ENCODE measurements at places on chromosomes 7 and 10. TPM values are rescaled to one million over a fixed set of nuclear protein-coding genes. Genes with fewer than 3 reads are reported as not detected.

GRCh38 chr7:938546-939185 is 15.8 kb downstream of the ADAP1 start:
- no peaks in the 10 kb centered on the region for H3K4me1 ChIP-seq
- no peaks in the 10 kb centered on the region for H3K27me3 ChIP-seq
- no peak overlapping the region for H3K27ac ChIP-seq
- no peak overlapping the region for H3K4me3 ChIP-seq
- no peak for DNase-seq

GRCh38 chr7:79552463-79552862 is 99.0 kb upstream of the MAGI2 start:
- no peaks in the 10 kb centered on the region for H3K27me3 ChIP-seq
- no peaks in the 10 kb centered on the region for H3K36me3 ChIP-seq
- DNase-seq = no peak
- H3K4me3 ChIP-seq = no peak overlapping the region

GRCh38 chr10:113732160-113732881 is 19.2 kb upstream of the PLEKHS1 start:
- H3K27ac ChIP-seq = no peak overlapping the region
- no peaks in the 10 kb centered on the region for H3K27me3 ChIP-seq
- DNase-seq = no peak
- H3K36me3 ChIP-seq = peaks cover 20% of the 10 kb centered on the region
- H3K4me3 ChIP-seq = no peak overlapping the region

- no peak for DNase-seq
- H3K27ac ChIP-seq = no peak overlapping the region
- no peak overlapping the region for H3K4me3 ChIP-seq
- no peaks in the 10 kb centered on the region for H3K36me3 ChIP-seq
- H3K27me3 ChIP-seq = no peaks in the 10 kb centered on the region
- H3K4me1 ChIP-seq = no peaks in the 10 kb centered on the region
Observed at GRCh38 chr10:70308121-70309060, 24.6 kb upstream of the NPFFR1 start.

DNA sequence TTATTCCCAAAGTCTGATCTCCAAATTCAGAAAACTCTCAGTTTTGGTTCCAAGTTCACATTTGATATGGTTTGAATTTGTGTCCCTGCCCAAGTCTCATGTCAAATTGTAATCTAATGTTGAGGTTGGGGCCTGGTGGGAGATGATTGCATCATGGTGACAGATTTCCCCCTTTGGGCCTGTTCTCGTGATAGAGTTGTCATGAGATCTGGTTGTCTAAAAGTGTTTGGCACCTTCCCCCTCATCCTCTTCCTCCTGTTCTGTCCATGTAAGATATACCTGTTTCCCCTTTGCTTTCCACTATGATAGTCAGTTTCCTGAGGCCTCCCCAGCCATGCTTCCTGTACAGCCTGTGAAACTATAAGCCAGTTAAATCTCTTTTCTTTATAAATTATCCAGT is 138.6 kb downstream of the ARL4A start:
- H3K27ac ChIP-seq = no peak overlapping the region
- no peak for DNase-seq
- H3K4me1 ChIP-seq = no peaks in the 10 kb centered on the region
- no peaks in the 10 kb centered on the region for H3K36me3 ChIP-seq
- no peak overlapping the region for H3K4me3 ChIP-seq

- no peaks in the 10 kb centered on the region for H3K27me3 ChIP-seq
- no peaks in the 10 kb centered on the region for H3K4me1 ChIP-seq
- no peak for DNase-seq
- no peak overlapping the region for H3K27ac ChIP-seq
- H3K4me3 ChIP-seq = no peak overlapping the region
- no peaks in the 10 kb centered on the region for H3K36me3 ChIP-seq
Observed at GRCh38 chr7:137975221-137975620, 26.7 kb downstream of the CREB3L2 start.

- H3K27ac ChIP-seq = peak overlapping the region; percentile 81
Observed at GRCh38 chr7:27661811-27662489, 733 bp downstream of the HIBADH start.

Gene AKR1C1
- 0.24 TPM for total RNA-seq

Gene PHTF2
- total RNA-seq = 39.3 TPM

DNA sequence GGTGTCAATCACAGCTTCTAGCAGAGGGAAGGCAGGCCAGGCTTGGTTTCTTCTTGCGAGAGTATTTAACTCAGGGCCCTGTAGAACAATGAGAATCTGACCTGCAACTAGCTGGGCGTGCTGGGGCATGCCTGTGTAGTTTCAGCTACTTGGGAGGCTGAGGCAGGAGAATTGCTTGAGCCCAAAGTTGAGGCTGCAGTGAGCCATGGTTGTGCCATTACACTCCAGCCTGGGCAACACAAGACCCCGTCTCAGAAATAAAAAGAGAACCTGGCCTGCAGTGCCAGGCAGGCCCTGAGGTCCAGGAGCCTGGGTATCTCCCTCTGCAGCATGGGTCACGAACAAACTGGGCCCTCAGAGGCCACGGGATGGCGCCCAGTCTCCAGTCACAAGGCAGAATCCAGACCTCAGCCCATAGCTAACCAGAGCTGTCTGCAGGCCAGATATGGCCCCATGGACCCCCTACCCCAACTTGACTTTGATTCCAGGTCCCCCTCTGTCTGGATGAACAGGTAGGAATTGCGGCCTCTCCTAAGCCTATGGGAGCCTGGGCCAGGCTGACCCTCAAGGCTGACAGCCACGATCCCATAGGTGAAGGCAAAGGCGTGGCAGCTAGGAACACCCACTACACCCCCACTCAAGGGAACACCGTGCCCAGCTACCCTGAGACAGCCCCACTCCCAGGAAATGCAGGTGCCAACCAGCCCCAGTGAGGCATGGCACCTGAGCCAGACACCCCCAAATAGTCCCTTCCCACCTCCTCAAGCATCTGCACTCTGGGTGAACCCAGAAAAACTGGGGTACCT is 102.7 kb upstream of the TNRC18 start:
- H3K36me3 ChIP-seq = peaks cover 40% of the 10 kb centered on the region
- no peak for DNase-seq
- no peaks in the 10 kb centered on the region for H3K27me3 ChIP-seq
- H3K4me3 ChIP-seq = no peak overlapping the region

DNA sequence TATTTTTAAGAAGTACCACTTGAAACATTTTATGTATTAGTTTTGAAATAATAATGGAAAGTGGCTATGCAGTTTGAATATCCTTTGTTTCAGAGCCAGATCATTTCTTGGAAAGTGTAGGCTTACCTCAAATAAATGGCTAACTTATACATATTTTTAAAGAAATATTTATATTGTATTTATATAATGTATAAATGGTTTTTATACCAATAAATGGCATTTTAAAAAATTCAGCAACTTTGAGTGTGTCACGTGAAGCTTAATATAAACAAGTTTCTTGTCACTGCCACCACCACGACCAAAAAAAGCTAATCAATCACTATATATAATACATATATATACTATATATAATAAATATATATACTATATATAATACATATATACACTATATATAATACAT is 4.8 kb downstream of the IL6 start:
- no peaks in the 10 kb centered on the region for H3K36me3 ChIP-seq
- DNase-seq = no peak
- peaks cover 5% of the 10 kb centered on the region for H3K4me1 ChIP-seq
- peaks cover 3% of the 10 kb centered on the region for H3K27me3 ChIP-seq
- no peak overlapping the region for H3K27ac ChIP-seq

GRCh38 chr7:111101856-111102646 is 11.1 kb downstream of the LRRN3 start:
- H3K27me3 ChIP-seq = no peaks in the 10 kb centered on the region
- H3K27ac ChIP-seq = no peak overlapping the region
- DNase-seq = no peak
- H3K4me3 ChIP-seq = no peak overlapping the region
- no peaks in the 10 kb centered on the region for H3K36me3 ChIP-seq

- no peak for DNase-seq
- H3K36me3 ChIP-seq = no peaks in the 10 kb centered on the region
Observed at GRCh38 chr7:128940494-128941322, 3.0 kb downstream of the IRF5 start.

Measured in CD8-positive, alpha-beta memory T cell (primary cell).